ENCODE measurements at places on chromosomes 11 and 22.

- H3K36me3 ChIP-seq, result no peaks in the 10 kb centered on the region
- H3K27ac ChIP-seq, result no peak overlapping the region
- no peak overlapping the region for H3K4me3 ChIP-seq
- H3K27me3 ChIP-seq, result no peaks in the 10 kb centered on the region
- DNase-seq, result no peak
- H3K4me1 ChIP-seq, result peaks cover 11% of the 10 kb centered on the region
Measured at GRCh38 chr22:23525510-23525909, 54.6 kb downstream of the IGLL1 start.

- H3K36me3 ChIP-seq, result no peaks in the 10 kb centered on the region
- H3K27ac ChIP-seq, result no peak overlapping the region
- no peaks in the 10 kb centered on the region for H3K27me3 ChIP-seq
- H3K4me3 ChIP-seq, result no peak overlapping the region
- H3K4me1 ChIP-seq, result peaks cover 72% of the 10 kb centered on the region
Measured at GRCh38 chr11:1515082-1516060, 28.8 kb upstream of the MOB2 start.

- H3K27ac ChIP-seq, result no peak overlapping the region
- H3K36me3 ChIP-seq, result no peaks in the 10 kb centered on the region
- H3K27me3 ChIP-seq, result no peaks in the 10 kb centered on the region
- DNase-seq, result no peak
Measured at GRCh38 chr11:35496416-35496815, 29.0 kb downstream of the PAMR1 start.

DNA sequence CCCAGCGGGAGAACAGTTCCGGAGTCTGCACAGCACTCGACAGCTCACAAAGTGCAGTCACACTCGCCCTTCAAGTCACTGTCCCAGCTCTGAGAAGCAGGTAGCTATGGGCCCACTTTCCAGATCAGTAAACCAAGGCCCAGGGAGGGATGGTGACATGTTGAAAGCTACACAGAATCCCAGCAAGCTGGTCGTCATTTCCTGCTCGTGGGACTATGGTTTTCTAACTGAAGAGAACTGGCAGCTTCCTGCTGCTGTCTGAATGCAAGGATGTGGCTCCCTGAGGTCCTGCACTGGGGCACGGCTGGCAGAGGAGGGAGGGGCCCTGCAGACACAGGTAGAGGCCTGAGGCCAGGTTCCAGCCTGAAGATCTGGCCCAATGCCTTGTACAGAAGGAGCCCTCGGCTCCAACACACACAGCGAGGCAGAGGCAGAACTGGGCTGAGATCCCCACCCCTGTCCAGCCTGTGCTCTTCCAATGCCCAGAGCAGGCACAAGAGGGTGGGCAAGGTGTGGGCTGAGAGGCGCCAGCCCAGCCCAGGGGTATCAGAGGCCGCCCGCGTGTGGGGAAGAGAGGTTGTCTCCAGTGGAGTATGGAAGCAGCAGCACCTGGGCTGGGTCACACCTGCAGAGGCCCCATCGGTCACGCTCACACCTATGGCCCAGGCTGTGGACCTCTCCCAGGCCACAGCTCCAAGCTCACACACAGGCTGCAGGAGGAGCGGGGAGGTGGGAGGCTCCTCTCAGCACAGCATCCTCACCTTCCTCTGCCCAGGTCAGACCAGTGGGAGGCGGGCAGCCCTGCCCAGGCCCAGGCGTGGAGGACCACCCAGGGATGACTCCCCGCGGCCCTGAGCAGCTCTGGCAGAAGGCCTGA lies 119.2 kb downstream of the PHF21B start:
- no peaks in the 10 kb centered on the region for H3K27me3 ChIP-seq
- DNase-seq, result no peak

DNA sequence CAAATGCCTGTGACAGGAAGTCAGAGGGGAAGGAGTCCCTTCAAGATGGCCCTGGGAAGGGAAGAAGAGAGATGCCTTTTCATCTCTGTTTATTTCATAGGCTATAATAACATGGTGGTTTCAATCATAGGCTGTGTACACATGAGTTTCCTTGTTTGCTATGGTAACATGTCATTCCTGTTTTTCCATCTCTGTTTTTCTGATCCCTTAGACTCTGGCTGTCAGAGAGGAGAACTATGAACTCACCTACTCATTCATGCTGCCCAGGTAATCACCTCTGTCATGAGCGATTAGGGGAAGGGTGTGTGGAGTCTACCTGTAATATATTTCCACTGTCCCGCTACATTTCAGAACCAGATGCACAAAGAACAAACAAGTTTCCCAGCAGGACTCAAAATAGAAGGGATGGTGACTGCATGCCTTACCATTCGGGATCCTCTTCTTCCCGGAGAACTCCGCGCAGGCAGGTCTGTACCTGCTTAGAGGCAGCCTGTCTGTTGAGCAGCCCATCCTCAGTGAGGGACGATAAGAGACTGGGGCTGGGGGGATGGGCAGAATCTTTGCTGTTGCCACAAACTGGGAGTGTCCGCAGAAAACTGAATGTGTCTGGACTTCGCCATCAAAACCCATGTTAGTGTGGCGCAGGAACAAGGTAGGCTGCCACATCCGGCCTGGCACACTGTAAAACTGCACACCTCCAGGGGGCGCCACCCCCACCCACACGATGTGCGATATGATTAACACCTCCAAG lies 7.1 kb upstream of the PEX26 start:
- H3K36me3 ChIP-seq, result no peaks in the 10 kb centered on the region
- H3K4me3 ChIP-seq, result no peak overlapping the region
- H3K27ac ChIP-seq, result no peak overlapping the region

GRCh38 chr11:107769189-107769588 lies 57.3 kb upstream of the SLN start:
- H3K36me3 ChIP-seq, result no peaks in the 10 kb centered on the region
- no peak overlapping the region for H3K27ac ChIP-seq
- no peaks in the 10 kb centered on the region for H3K27me3 ChIP-seq
- H3K4me1 ChIP-seq, result no peaks in the 10 kb centered on the region
- no peak overlapping the region for H3K4me3 ChIP-seq
- no peak for DNase-seq

GRCh38 chr11:31764766-31765165 lies 46.4 kb downstream of the PAX6 start:
- H3K27me3 ChIP-seq, result no peaks in the 10 kb centered on the region
- no peaks in the 10 kb centered on the region for H3K36me3 ChIP-seq
- H3K4me1 ChIP-seq, result no peaks in the 10 kb centered on the region

DNA sequence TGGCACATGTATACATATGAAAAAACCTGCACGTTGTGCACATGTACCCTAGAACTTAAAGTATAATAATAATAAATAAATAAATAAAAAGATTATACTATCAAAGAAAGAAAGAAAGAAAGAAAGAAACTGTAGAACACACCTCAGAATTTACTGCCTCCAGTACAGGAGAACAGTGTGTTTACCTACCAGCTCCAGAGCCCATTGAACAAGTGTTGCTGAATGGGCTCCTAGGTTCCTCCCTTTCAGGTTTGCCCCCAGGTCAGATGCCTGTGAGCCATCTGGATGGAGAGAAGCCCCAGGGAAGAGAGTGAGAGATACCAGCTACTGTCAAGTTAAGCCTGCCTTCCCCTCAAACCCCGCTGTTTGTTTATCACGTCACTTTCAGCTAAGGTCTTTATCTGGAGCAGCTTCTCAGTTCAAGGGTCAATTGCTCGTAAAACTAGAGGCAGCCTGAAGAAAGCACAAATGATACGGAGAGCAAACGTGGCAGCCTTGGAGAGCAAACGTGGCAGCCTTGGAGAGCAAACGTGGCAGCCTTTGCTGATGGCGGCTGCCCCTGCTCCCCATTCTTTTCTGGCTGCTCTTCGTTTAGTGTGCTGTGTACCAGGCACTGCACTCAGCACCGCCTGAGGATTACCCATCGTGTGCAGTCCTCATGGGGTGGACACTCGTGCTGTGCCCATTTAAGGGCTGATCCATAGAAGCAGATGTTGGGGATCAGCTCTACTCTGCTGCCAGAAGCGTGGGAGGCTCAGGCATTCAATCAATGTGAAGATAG lies 111.7 kb downstream of the ADAMTS15 start:
- H3K27me3 ChIP-seq, result no peaks in the 10 kb centered on the region
- no peak overlapping the region for H3K4me3 ChIP-seq
- no peaks in the 10 kb centered on the region for H3K4me1 ChIP-seq
- no peaks in the 10 kb centered on the region for H3K36me3 ChIP-seq
- no peak for DNase-seq

- H3K27me3 ChIP-seq, result no peaks in the 10 kb centered on the region
- H3K36me3 ChIP-seq, result peaks cover 12% of the 10 kb centered on the region
- H3K4me1 ChIP-seq, result peaks cover 28% of the 10 kb centered on the region
- peak overlapping the region; percentile 98 for H3K27ac ChIP-seq
- no peak for DNase-seq
Measured at GRCh38 chr11:65540290-65541092, 15.6 kb downstream of the SCYL1 start.

GRCh38 chr22:37931893-37932389 lies 21.5 kb downstream of the C22orf23 start:
- peaks cover 41% of the 10 kb centered on the region for H3K4me1 ChIP-seq
- peaks cover 75% of the 10 kb centered on the region for H3K36me3 ChIP-seq
- DNase-seq, result no peak

GRCh38 chr11:92087725-92088537 lies 136.7 kb upstream of the FAT3 start:
- no peak overlapping the region for H3K27ac ChIP-seq
- no peak overlapping the region for H3K4me3 ChIP-seq
- DNase-seq, result no peak

DNA sequence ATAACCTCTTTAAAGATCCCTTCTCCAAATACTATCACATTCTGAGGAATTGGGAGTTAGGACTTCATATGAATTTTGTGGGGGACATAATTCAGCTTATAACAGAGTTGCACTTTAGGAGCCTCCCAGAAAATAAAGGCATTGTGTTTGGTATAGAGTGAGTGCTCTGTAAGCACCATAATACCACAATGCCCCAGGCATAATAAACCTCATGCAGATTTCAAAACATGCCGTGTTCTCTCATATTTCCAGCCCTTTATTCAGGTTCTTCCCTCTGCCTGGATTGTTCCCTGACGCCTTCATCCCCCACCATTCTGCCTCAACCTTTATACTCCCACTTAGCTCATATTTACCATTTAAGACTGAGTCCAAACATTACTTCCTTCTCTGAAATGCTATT lies 398.8 kb upstream of the FAT3 start:
- H3K27me3 ChIP-seq, result no peaks in the 10 kb centered on the region
- H3K4me1 ChIP-seq, result no peaks in the 10 kb centered on the region
- no peak for DNase-seq
- no peak overlapping the region for H3K4me3 ChIP-seq

- H3K4me1 ChIP-seq, result no peaks in the 10 kb centered on the region
- DNase-seq, result no peak
- H3K4me3 ChIP-seq, result no peak overlapping the region
- no peaks in the 10 kb centered on the region for H3K27me3 ChIP-seq
- no peak overlapping the region for H3K27ac ChIP-seq
Measured at GRCh38 chr11:85044911-85045310, 582.2 kb downstream of the DLG2 start.

GRCh38 chr11:86176165-86176884 lies 68.2 kb upstream of the EED start:
- no peaks in the 10 kb centered on the region for H3K27me3 ChIP-seq
- H3K27ac ChIP-seq, result no peak overlapping the region
- H3K4me3 ChIP-seq, result no peak overlapping the region
- DNase-seq, result no peak
- no peaks in the 10 kb centered on the region for H3K36me3 ChIP-seq

DNA sequence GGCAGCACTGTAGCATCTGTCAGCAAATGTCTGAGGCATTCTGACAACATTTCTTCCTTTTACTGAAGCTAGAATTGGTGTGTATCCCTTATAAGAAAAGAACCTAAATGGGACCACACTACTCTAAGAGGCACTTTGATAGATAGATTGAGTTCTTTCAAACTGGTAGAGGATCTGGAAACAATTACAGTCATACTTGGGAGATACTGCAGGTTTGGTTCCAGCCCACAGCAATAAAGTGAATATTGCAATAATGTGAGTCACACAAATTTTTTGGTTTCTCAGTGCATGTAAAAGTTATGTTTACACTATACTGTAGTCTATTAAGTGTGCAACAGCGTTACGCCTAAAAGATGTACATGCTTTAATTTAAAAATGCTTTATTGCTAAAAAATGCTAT lies 96.9 kb downstream of the SBF2 start:
- no peak for DNase-seq
- H3K27me3 ChIP-seq, result no peaks in the 10 kb centered on the region
- H3K27ac ChIP-seq, result no peak overlapping the region
- no peaks in the 10 kb centered on the region for H3K4me1 ChIP-seq

DNA sequence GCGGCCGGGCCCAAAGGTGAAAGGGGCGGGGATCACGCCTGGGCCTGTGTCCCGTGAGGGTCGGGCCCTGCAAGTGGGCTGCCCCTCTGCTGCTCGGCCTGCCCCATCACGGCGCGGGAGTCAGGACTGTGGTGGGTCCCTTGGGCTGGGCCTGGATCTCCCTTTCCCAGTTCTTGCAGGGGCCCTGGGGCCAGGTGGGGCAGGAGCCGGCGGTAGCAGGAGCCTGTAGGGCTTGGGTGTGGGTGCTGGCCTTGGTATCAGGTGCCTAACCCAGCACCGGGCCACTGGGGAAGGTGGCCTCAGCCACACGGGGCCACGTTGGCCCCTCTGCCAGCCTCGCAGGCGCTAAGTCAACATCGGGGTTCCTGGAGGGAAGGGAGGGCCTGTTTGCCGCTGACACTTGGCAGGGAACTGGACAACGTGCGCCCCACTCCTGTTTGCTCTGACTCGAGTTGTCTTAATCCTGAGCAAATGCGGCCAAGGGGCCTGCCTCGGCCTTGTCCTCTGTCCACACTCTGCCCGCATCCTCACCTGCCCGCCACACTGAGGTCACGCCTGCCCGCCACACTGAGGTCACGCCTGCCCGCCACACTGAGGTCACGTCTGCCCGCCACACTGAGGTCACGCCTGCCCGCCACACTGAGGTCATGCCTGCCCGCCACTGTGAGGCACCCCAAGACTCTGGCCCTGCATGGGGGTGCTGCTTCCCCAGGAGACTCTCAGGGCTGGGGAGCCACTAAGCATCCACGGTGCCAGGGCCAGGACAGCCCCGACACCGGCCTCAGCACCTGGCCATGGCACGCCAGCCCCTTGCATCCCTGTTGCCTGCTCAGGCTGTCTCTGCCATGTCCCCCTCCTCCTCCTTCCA lies 14.2 kb upstream of the MUC5B start:
- no peak for DNase-seq
- no peaks in the 10 kb centered on the region for H3K27me3 ChIP-seq
- H3K27ac ChIP-seq, result no peak overlapping the region
- H3K4me3 ChIP-seq, result no peak overlapping the region
- no peaks in the 10 kb centered on the region for H3K4me1 ChIP-seq

- no peaks in the 10 kb centered on the region for H3K4me1 ChIP-seq
- no peaks in the 10 kb centered on the region for H3K36me3 ChIP-seq
- no peak for DNase-seq
- no peak overlapping the region for H3K27ac ChIP-seq
Measured at GRCh38 chr22:22694106-22694505, 49.7 kb downstream of the GGTLC2 start.

GRCh38 chr11:8294251-8294935 lies 30.7 kb upstream of the LMO1 start:
- H3K36me3 ChIP-seq, result no peaks in the 10 kb centered on the region
- H3K4me1 ChIP-seq, result no peaks in the 10 kb centered on the region
- no peak overlapping the region for H3K4me3 ChIP-seq
- no peak overlapping the region for H3K27ac ChIP-seq

Data from vagina (tissue), 2 donors.